ENCODE measurements at places on chromosomes 11 and 22.

GRCh38 chr11:107710301-107710700, 1.6 kb downstream of the SLN start:
- no peak for DNase-seq

GRCh38 chr11:69339983-69340565, 46.1 kb downstream of the MYEOV start:
- DNase-seq, result no peak

DNA sequence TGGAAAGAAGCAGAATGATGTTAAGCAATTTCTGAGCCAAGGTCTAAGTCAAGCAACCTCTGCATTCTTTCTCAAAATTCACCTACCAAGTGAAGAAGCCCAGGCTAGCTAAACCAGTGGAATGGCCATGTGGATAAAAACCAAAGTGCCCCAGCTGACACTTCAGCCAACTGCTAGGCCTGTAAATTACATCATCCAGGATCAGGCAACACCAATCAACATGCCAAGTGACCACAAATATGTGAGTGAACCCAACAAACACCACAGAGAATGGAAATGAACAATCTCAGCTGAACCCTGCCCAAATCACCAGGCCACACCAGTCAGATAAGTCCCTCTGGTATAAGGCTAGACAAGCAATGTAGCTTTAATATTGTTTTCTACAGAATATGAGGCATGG, 25.1 kb upstream of the FJX1 start:
- DNase-seq, result no peak

GRCh38 chr11:27319072-27319471, 43.9 kb downstream of the CCDC34 start:
- DNase-seq, result no peak

DNA sequence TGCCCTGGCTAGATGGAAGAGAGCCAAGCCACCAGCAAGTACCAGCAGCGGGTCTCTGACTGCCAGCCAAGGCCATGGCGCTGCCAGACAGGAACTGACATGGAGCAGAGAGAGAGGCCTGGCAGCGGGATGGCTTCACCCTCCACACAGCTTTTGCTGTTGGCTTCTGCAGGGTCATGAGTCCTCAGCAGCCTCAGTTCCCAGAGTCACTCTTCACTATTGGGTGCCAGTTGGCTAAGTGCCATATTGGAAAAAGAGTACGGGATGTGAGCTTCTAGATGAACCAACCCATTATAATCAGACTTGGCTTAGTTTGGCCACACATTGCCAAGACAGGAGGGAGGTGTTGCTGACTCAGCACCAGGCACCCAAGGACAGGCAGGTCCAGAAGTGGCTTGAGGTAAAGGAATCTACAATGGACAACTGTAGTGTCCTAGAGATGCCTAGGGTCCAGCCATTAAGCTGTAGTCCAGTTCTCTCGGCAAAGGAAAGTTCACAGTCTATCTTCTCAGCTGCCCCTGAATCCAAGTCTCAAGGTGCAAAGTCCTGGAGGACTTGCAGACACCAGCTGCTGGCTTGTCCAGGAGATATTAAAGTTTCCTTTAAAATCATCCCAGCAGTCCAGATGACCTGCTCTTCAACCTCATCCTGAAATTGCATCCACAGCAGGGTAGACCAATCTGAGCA, 40.7 kb upstream of the POU2AF1 start:
- no peak for DNase-seq

DNA sequence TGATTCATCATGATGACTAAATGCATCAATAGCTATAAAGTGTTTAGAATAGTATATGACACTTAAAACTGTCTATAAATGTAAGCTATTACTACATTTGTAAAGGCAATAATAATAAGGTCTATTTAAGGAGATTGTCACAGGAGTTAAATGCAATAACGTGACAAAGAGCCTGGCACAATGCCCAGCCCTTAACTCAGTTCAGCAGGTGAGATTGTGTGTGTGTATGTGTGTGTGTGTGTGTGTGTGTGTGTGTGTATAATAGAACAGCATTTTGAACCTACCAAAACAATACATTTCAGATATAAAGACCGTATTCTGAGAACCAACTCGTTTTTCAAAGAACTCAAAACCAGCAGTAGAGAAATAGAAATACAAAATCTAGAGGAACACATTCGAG, 177.5 kb downstream of the MYO18B start:
- no peak for DNase-seq

- peak; percentile 88 for DNase-seq
These were observed 125.6 kb upstream of the BLID start for GRCh38 chr11:122241566-122241965.

DNA sequence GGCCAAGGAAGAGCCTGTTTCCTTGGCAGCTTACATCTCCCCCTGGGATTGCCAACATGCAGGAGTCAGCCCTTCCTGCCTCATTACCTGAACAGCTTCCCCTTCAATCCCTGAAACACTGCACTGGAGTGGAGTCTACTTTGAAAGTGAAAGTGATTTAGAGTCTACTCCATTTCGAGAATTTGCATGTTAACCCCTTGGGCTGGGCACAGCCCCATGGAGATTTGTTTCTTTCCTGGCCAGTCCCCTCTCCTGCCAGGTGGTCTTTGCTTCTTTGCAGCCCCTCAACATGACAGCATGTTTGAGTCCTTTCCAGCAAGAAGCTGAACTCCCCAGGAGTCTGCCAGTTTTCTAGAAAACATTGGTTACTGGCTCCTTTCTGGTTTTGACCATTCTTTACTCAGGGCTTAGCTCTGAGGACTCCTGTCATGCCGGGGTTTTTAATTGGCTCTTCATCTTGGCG, 59.9 kb downstream of the TRAF6 start:
- DNase-seq, result no peak

DNA sequence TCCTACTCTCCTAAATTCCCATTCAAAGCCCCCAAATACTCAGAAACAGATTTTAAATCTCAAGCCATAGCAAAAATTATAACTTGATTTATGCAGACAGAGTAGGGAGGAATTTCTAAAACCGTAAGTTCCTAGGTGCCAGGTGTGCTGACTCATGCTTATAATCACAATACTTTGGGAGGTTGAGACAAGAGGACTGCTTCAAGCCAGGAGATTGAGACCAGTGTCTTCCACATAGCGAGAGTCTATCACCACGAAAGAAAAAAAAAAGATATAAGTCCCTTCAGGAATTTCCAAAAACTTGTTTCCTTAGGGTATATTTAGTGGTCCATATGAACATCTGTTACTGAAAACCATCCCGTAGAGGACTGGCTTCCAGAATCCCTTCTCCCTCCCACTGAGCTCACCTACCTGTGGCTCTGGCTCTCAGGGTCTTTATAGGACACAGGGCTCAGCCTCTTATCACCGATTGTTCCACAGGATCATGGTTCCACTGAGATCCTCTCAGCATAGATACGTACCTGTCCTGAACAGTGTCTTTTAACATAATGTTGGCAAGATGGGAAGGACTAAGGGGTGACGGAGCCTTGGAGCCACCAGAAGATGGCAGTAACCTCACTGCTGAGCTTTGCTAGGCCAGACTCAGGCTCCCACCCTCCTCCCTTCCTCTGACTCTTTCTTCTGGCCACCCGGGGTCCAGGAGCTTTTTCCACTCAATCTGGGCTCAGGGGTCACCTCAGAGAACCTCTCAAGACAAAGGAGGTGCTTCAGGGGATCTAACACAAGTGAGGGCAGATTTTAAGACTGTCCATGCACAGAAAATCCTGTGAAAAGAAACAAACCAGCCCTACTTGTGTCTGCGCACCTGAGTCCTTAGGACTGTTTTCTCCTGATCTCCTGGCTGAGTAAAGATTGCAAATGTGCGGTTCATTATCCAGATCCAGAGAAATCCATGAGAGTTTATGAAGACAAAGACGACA, 117.5 kb upstream of the TOP3B start:
- no peak for DNase-seq

DNA sequence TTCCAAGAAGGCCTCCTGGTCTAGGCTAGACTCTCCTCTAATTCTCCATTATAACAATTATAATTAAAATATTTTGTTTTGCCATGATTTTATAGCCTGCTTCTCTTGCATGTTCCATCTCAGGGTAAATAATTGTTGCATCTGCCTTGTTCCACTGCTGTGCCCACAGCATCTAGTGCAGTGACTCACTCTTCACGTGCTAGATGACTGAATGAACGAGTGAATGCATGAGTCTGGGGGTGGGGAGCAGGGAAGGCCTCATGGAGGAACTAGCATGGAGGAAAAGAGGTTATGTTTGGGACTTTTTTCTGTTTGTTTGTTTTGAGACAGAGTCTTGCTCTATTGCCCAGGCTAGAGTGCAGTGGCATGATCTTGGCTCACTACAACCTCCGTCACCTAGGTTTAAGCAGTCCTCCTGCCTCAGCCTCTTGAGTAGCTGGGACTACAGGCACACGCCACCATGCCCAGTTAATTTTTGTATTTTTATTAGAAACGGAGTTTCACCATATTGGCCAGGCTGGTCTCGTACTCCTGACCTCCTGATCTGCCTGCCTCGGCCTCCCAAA, 5.2 kb upstream of the OAF start:
- DNase-seq, result no peak

- no peak for DNase-seq
These were observed 29.7 kb upstream of the TOLLIP start for GRCh38 chr11:1339066-1339675.

- DNase-seq, result peak; percentile 57
These were observed 147.2 kb downstream of the TRPC6 start for GRCh38 chr11:101436511-101437142.

DNA sequence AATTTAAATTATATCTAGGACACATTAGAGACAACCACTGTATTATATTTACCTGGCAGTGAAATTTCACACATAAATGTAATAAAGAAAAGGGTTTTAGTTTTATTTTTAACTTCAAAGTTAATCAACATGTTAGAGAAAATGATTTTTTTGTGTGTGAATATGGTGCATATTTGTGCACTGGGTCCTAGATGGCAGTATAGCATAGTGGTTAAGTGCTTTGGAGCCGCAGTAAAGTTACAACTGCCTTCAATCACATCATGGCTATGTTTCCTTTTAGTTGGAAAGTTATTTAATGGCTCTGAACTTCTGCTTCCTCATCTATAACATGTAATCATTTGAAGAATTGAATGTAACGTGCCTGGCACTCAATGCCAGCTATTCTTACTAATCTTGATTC, 108.9 kb upstream of the DDI1 start:
- no peak for DNase-seq

- no peak for DNase-seq
These were observed 57.5 kb upstream of the ALX4 start for GRCh38 chr11:44367452-44367851.

DNA sequence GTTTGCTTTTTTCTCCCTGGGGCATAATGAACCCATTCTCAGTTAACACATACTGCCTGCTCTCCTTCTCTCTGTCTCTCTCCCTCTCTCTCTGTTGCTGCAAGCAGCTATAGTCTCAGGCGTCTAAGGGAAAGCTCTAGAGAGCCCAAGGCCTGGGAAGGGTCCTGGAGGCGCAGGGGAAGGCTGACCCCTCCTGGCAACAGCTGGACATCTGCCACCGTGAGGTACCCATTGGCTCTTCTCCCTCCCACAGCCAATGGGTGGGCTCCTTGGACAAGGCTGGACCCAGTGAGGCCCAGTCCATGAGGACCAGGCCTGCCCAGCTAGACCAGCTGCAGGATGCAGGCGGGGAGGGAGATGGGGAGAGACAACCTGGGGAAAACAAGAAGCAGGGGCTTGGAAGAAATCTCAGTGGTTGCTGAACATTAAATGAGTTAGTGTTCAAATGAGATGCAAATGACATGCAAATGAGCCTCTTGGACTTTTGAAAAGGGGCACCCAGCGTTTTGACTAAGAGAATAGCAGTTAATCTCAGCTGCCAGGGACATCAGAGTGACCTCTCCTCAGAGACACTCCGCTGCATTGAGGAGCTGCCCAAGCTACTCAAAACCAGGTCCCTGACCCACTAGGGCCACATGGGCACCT, 349.7 kb downstream of the BUD13 start:
- DNase-seq, result no peak

DNA sequence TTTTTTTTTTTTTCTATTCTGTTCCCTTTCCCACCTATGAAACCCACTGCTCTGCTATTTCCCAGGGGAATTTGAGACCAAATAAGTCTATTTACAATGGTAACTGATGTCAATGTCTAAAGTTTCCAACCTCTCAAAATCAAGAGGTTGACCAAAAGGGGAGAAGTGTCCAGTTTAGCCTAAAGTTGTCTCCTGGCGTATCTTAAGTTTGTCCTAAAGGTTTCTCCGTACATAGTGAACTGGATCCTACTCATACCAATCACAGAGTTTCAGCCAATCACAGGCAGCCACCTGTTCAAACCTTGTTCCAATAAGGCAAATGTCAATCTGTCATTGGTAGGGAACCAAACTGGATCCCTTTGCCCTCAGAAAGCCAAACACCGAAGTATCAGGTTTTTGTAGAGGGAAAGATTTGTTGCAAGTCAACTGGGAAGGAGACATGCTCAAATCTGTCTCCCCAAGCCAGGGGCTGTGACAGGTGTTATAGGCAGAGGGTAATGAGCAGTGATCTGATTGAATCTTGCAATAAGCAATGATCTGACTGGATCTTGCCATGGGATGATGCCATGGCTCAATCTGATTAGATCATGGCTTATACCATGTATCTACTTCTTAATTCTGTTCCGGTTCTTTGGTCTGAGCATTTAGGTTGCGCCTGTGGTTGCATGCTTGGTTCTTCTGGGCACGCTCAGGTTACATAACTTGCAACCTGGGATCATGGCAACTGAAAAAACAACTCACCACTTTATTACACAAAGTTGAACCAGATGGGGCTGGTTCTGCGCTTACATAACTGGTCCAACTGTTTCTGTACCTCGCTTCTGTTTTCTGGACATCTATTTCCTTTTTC, 1.1 kb upstream of the VPS37C start:
- DNase-seq, result peak; percentile 77

DNA sequence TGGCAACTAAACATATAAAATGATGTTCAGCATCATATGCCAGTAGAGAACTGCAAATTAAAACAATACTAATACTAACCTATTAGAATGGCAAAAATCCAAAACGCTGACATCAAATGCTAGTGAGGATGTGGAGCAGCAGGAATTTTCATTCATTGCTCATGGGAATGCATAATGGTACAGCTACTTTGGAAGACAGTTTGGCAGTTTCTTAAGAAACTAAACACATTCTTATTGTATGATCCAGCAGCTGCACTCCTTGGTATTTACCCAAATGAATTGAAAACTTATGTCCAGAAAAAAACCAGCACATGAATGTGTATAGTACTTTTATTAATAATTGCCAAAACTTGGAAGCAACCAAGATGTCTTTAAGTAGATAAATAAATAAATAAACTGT, 258.0 kb downstream of the TENM4 start:
- no peak for DNase-seq
